ENCODE measurements at places on chromosomes 5 and 9. TPM values are rescaled to one million over a fixed set of nuclear protein-coding genes. Genes with fewer than 3 reads are reported as not detected.

The SPAAR gene
- total RNA-seq, result 4.4 TPM

DNA sequence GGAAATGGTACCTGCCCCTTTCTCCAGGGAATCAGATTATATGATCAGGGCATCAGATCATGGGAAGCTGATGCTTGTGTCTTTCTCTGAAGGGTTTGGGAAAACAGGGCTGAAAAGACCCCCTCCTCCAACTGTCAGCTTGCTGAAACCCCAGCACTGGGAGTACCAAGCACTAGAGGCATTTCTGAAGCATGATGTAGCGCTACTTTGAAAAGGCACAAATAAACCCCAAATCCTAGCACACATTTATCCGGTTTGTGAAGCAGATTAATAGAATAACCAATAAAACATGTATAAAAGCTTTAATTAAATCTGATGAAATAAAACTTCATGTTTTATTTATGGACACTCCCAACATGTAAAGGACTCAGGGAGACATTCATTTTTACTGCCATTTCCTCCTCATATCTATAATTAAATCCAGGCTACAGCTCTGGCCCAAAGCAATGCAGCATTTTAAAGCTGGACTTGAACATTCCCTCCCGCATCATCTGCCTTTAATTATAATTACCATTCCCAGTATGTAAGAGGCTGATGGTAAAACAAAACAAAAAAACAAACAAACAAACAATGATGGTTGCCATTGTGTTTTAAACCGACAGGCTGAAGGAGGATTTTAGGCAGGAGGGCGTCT lies 298.2 kb upstream of the RFX3 start:
- DNase-seq, result no peak

- DNase-seq, result no peak
These were observed 28.8 kb upstream of the RASGRF2 start for GRCh38 chr5:80931411-80931810.

The SLC4A9 gene
- total RNA-seq, result not detected

The TAF11L2 gene
- not detected for total RNA-seq

The ZNF782 gene
- total RNA-seq, result 5.2 TPM

DNA sequence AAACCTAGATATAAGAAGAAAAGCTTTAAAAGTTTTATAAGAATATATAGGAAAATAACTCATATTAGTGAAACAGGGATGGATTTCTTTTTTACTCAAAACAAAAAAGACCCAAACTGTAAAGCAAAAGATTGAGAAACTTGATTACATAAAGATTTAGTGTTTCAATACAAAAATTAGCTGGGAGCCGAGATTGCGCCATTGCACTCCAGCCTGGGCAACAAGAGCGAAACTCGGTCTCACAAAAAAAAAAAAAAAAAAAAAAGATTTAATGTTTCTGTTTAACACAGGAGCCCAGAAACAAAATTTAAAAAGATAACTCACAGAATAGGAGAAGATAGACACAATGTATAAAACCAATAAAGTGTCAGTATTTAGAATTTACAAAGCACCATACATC lies 45.2 kb downstream of the CDC14B start:
- DNase-seq, result no peak

GRCh38 chr9:19127871-19128500 lies 694 bp upstream of the PLIN2 start:
- DNase-seq, result no peak

- no peak for DNase-seq
These were observed 10.5 kb upstream of the SHOC1 start for GRCh38 chr9:111805262-111805661.

DNA sequence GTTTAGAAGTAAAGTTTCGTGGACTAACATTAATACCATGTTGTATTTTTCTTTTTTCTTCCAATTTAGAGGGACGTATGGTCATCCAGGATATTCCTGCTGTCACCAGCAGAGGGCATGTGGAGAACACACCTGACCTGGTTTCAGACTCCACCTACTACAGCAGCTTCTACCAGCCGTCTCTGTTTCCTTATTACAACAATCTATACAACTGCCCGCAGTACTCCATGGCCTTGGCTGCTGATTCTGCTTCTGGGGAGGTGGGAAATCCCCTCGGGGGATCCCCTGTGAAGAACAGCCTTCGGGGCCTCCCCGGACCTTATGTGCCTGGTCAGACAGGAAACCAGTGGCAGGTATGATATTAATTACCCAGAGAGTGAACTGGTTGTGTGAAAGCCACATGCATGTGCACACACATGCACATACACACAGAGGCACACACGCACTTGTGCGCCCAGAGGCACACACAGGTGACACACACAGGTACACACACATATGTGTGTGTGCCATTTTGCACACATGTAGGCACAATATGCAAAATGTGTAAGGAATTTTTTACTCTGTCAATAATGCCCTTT lies 52.4 kb downstream of the DMRT1 start:
- peak; percentile 14 for DNase-seq

The C1QTNF2 gene
- 0.09 TPM for total RNA-seq

DNA sequence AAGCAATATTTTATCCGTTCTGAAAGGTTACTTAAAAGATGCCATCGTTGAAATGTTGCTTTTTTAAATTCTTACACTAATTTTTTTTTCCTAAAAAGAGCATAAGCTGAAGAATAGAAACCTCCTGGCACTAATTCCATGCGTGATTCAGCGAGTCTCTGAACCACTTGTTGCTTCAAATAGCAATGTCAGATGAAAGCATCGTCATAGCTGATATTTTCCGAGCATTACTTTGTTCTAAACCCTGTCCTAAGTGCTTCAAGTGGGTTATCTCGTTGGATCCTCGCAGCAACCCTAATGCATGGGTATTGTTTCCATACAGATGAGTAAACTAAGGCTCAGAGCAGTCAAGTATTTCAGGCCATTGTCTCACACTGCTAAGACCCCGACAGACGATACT lies 79.7 kb downstream of the CDH6 start:
- DNase-seq, result no peak

DNA sequence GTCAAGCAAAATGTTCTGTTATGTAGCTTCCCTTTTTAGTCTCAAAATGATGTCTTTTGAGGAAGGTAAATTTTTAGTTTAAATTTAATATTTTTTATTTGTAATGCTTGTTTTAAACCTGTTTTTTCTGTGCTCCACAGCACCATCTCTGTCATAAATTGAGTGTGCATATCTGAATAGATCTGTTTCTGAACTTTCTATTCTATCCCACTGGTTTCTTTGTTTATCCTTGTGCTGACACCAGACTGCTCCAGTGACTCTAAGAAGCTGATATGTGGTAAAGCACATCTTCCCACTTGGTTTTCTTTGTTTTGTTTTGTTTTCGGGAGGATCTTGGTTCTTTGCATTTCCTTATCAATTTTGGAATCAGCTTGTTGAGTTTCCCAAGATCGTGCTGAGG lies 7.1 kb upstream of the RNF145 start:
- DNase-seq, result no peak
